ENCODE measurements at places on chromosomes 7 and 10.

GRCh38 chr7:4703532-4703931, 21.4 kb downstream of the FOXK1 start:
- DNase-seq: no peak

DNA sequence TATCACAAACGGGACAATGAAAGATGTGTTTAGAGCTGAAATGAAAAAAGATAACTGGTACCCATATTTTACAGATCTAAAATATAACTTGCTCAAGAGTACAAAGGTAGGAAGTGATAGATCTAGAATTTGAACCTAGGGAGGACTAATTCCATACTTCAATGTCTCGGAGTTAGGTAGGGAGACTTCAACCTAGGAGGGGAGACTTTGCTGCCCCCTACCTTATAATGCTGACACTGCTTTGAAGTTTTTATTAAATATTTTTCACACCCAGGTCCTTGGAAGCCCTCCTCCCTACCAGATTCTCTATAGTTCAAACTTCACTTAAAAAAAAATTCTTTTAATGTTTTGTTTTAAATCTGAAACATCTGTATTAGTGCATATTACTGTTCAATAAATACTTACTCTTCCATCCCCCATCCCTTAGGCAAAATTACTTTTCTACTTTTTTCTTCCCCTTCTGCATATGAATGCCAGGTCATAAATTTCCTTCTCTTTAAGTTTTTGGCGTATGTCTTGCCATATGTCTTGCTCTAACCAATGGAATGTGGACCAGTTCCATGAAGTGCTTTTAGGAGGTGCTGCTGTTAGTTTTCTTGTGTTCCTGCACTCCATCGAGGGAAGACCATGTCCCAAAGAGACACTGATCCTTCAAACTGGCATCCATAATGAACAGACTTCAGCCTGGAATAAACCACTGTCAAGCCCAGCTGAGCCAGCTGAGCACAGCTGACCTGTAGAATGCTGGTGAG, 57.8 kb downstream of the MICU1 start:
- no peak for DNase-seq

- no peak for DNase-seq
These were observed 7.2 kb upstream of the RALA start for GRCh38 chr7:39616138-39616537.

GRCh38 chr7:128304212-128304611, 39.5 kb downstream of the RBM28 start:
- DNase-seq: no peak

DNA sequence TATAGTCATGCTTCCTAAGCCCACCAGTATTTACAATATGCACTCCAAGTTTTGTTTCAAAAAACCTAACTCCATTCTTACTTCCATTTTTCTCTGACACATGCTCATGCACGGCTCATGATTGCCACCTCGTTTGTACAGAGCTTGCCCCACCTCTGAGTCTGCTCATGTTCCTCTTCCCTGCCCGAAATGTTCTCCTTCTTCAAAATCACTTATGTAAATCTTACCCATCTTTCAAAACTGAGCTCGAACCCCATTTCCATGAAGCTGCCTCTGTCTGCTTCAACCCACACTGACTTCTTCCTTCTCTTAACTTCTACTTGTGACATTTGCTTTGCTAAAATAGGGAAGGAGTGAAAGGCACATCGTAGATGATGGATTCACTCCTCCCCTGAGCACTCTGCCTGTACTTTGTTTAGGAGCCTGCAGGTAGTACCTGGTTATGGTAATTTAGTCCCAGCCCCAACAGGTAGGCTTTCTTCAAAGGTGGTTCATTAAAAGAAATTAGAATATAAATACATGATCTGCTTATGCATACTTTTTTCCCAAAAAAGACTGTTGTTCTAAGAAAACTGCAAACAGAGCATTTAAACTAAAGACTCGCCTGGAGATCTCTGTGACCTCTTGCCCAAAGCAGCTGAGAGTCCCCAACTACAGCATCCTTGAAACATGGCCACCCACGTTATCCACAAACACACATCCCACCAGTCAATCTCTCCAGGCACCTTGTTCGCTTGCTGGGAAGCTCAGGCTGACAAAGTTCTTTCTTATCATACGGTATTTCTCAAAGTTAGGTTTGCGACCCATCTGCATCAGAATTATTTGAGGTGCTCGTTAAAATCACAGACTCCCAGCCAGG, 172.0 kb downstream of the DGKI start:
- DNase-seq: no peak

DNA sequence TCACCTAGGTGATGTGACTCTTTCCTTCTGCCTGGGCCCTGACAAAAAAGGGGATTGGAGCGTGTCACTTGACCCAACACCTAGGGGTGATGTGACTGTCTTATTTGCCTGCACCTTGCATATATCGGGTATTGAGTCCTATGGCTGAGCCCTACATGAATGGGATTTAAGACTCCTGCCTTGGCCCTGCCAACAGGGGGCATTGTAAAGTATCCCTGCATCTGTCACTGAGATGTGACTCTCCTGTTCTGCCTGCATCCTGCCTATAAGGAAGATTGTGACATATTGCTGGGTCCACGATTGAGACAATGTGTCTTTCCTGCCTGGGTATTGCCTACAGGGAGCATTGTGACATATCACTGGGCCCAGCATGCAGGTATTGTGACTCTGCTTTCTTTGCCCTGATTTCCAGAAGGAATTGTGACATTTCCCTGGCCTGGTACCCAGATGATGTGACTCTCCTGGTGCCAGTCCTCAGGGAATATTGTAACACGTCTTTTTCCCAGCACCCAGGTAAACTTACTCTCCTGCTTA, 14.2 kb upstream of the ZNF107 start:
- no peak for DNase-seq

- no peak for DNase-seq
These were observed 72.9 kb upstream of the OGDHL start for GRCh38 chr10:49834976-49835375.

GRCh38 chr7:69843653-69844052, 245.4 kb downstream of the AUTS2 start:
- DNase-seq: no peak

DNA sequence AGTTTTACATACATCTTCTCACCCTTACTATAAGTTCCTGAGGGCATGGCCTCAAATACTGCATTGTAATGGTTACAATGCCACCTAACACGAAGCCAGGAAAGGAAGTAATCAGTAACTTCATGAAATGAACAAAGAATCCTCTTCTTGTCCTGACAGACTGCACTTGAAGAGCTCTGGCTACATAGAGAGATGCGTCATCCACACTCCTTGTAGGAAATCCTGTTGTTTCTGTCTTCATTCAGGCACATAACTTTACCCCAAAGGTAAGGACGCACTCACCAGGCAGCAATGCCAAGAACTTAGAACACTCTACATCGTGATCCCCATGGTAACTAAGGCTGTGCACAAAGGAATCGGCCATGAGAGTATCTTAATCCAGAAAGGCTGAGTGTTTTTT, 80.3 kb upstream of the ARID5B start:
- DNase-seq: no peak

DNA sequence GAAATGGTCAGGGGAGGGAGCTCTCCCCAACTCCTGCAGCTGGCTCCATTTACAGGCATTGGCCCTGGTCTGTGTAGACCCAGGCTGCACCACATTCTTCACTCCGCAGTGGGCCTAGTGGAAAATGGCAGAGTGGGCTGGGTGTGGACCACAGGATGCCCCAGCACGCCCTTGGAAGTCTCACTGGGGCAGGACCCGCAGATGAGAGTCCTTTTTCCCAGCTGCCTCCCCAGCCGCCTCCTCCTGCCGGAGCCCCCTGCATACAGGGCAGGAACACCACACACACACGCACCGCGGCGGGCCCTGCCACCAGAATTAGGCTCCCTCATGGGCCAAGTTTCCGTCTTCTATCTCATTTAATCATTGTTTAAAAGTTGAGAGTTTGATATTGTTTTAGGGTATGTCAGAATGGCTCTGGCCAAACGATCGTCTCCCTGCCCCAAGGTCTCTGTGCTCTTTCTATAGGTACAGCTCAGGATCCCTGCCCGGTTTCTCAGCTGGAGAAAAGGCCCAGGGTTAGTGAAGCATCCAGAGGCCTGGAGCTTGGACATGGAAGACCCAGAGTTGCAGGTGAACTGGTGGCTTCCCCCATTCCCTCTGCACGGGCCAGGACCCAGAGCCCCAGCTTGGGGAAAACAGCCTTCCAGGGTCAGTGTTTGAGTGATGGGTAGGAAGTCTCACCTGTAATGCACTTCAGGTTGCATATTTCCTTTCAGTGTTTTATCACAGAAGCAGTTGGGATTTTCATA, 42.0 kb downstream of the ZNF467 start:
- no peak for DNase-seq

- DNase-seq: no peak
These were observed 13.2 kb upstream of the AOC1 start for GRCh38 chr7:150838965-150839650.

- no peak for DNase-seq
These were observed 28.5 kb downstream of the PPP2R2D start for GRCh38 chr10:131929122-131929845.

DNA sequence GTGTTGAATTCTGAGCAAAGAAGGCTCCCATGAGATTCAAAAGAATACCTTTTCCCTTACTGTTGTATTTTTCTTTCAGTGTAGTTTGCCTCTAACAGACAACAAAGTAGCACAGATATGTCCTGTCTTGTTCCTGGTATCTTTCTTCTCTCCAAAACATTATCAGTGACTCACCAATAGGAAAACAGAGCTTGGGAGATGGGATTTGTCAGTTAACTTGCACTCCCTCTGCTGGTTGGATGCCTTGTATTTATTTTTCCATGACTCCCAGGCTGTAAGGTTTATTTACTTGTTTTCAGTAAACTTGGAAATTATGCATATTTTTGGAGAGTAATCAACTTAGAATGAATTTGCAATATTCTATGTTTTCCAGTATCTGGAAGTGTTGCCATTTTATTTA, 129.7 kb downstream of the SAMD9 start:
- no peak for DNase-seq

GRCh38 chr7:39757604-39758003, 134.2 kb downstream of the RALA start:
- no peak for DNase-seq

DNA sequence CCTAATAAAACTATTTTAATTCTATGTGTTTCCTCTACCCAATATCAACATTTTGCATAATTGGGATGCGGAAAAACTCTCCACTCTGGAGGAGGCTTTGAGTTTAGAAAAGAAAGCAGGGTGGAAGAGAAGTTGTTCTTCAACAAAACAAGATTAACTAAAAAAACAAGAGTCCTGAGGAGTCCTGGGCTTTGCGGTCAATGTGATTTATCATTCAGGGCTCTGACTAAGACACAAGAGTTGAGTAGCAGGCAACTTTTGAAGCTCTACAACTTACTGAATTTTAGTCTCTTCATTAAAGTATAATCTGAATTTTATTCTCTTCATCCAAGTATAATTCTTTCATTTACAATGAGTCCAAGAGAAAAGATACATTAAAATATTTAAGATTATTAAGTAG, 18.3 kb upstream of the TMEM26 start:
- DNase-seq: no peak

DNA sequence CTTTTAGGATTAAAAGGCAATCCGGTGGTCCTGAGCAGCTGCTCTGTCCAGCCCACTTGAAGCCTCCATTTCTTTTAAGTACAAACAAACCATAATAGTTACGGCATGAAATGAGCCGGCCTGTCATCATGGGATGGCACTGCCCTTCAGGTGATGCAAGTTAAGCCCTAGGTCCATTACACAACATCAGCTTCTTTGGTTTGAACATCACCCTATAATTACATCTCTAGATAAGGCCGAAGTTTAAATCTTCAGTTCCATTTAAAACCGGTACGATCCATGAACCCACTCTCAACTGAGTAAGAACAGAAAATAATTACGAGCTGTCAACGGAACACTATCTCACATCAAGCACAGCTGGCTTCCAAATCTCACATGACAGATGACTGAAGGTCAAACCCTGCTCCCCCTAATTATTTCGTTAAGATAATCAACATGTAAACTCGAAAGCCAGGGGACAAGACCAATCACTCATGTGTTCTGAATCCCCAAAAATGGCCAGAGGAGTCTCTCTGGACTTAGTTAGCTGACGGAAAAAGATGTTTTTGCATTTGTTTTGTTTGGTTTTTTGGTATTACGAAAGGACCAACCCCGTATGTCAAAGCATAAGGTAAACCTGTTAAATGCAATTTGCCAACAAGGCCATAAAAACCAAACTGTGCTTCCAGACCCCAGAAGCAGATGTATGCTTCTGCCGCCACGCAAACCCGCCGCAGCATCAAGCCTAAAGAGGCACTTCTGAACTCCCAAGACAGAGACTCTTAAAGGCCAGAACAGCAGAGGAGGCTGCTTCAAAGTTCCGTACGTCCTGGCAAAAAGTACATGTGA, 10.8 kb downstream of the GNA12 start:
- DNase-seq: no peak

GRCh38 chr7:139561-140243, 52.7 kb upstream of the FAM20C start:
- no peak for DNase-seq

GRCh38 chr10:69506487-69506833, 55.2 kb downstream of the TSPAN15 start:
- DNase-seq: no peak

DNA sequence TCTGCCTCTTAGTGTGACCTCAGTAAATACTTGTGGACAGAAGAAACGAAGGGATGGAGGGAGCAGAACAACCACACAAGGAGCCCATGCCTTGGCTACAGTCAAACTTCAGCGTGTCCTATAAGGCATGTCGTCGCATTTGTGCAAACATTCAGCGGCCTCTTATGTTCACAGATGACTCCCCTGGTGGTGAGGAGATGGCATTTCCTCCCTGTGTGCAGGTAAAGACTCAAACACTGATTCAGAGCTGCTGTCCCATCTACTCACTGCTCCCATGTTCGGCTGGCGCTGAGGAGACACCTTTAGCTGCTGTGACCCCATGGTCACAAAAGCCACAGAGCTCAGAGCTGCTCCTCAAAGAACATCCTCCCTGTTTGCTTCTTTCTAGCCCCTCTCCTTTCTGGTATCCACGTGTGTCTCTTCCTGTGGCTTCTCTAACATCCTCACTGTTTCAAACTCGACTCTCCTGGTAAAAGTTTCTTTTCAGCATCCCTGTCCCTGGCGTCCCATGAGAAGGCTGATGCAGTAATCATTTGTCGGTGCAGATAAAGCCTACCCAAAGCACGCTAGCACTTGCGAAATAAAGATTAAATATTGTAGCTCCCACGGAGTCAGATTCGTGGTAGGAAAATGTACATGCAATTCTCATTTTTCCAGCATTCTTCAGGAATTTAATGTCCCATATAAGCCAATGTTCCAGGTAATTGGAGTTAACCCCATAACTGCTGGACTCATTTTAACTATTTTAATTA, 124.9 kb upstream of the NEBL start:
- DNase-seq: no peak

DNA sequence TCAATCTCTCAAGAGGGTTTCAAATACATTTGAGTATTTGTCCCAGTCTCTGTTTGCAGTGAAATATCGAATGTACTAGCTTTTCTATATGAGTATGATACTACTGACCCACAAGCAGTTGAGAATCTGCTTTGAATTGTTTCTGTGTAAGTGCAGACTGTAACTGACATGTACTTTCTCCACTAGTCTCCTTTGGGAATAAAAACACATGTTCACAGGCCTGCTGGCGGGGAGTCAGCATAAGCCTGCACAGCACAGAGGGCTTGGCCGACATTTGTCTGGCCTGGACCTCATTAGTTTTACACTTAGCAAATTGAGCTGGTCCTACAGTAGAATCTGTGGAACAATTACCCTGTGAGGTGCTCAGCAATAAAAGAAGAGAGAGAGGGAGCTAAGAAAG, 72.6 kb downstream of the ITGB8 start:
- DNase-seq: no peak

Measured in stimulated activated CD4-positive, alpha-beta T cell treated with anti-CD3 and anti-CD28 coated beads, TNF-alpha, amount 100 ng/mL, for 4 hours (primary cell).